ENCODE measurements at places on chromosomes 6 and 20.

DNA sequence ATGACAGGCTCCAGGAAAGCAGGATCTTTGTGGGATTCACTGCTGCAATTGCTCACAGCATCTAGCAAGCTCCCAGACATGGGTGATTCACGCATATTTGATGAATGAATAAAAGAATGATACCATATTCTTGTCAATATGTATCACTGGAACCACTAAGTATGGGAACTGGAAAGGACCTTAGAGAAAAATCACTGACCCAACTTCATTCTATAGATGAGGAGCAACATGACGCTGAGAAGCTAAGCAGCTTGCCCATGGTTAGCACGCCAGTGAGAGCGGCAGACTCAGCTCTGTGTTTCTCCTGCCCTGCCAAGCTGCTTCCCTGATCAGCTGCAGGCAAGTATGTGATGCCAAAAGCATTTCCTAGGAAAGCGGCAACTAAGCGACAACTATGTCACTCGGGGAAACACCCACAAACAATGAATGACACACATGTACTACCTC is 66.8 kb downstream of the PPP1R3G start:
- DNase-seq: no peak

GRCh38 chr20:23441850-23442313 is 2.4 kb downstream of the CSTL1 start:
- DNase-seq: peak; percentile 18

DNA sequence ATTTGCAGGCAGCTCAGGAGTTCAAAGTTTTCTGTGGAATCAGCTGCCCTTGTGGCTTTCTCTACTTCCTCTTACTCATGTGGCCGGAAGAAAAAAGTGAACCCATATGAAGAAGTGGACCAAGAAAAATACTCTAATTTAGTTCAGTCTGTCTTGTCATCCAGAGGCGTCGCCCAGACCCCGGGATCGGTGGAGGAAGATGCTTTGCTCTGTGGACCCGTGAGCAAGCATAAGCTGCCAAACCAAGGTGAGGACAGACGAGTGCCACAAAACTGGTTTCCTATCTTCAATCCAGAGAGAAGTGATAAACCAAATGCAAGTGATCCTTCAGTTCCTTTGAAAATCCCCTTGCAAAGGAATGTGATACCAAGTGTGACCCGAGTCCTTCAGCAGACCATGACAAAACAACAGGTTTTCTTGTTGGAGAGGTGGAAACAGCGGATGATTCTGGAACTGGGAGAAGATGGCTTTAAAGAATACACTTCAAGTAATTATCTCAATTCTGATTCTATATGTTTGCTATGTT is 1.1 kb downstream of the MGME1 start:
- DNase-seq: no peak

GRCh38 chr6:31875877-31876276 is 2.9 kb downstream of the SLC44A4 start:
- DNase-seq: no peak

DNA sequence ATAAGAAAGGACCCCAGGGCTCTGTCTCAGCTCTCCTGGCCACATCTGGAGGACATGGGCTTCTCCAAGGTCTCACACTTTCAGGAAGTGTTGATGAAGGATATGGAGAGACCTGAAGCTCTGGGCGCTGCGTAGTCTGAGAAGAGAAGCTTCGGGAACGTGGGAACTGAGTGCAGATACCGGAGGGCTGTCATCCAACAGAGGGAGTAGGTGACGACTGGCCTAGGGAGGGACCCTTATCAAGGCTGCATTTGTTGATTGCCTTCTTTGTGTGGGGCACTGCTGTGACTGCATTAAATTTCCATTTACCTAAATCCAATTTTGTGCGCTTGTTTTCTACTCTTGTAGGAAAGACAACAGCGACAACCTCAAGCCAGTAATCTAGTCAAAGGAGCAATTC is 63.4 kb downstream of the PLG start:
- DNase-seq: no peak

GRCh38 chr6:42873313-42873712 is 6.1 kb upstream of the RPL7L1 start:
- DNase-seq: no peak

DNA sequence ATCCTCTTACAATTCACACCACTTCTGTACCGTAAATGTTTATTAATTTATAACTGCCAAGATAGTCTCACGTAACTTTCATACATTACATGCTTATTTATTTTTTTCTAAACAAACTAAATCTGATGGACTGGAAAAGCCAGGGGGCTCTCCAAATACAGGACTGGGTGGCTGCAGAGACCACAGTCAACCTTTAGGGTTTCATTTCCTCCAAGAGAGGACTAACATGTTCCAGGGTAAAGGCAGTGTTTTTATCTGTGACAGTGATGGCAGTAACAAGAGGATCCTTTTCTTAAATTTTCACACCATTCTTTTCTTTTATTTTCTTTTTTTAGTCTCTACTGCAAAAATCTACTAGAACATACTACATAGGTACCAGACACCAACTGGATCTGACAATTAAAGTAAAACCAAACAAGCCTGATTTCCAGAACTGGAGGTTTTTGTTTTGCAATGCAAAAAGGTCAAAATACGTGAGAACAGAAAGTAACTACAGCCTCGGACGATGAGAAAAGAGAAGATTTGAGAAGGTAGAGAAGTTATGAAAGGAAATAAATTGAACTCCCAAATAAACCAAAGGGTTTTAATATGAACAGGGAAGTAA is 1.2 kb downstream of the LMBRD1 start:
- no peak for DNase-seq

DNA sequence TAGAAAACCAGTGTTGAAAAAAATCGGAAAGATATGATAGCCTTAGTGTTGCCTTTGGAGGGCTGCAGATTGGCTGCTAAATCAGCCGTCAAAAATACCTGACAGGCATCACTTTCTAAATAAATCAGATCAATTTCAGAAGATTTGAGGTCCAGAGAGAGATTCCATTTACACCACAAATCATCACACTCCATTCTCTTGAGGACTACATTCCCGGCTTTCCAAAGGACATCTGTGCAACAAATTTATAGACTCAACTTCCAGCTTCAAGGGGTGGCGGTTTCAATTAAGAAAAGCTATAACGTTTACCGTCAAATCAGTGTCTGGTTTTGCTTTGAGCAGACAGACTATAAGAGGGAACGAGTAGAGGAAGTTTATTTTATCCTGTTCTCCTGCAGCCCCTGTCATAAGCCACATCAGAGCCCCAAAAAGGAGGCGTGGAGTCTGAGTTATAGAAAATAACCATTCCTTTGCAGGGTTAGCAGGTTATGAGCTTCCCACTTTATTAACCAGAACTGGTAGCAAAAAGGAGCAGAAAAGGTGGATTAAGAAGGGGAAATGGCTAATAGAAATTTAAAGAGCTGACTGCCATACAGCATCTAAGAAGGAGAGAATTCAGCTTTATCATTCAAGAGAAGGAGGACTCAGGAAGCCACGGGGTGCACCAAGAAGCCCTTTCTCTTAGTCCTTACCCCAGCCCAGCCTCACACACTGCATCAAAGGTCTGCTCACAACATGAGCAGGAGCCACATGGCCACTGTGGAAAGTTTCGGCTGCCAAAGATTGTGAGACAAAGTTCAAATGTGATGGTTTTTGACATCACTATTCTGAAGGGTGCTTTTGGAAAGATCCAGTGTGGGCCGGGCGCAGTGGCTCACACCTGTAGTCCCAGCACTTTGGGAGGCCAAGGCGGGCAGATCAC is 12.9 kb upstream of the UQCC2 start:
- DNase-seq: no peak

- no peak for DNase-seq
Observed at GRCh38 chr20:41030531-41031242, 2.1 kb downstream of the TOP1 start.
